ENCODE measurements at places on chromosomes 4 and X.
A peak's percentile ranks its signal among the peaks of the same experiment; 100 is the strongest.

GRCh38 chrX:131397891-131398290 lies 108.8 kb upstream of the IGSF1 start:
- no peak for DNase-seq

- DNase-seq: no peak
Measured at GRCh38 chrX:30965767-30966166, 76.7 kb upstream of the TAB3 start.

DNA sequence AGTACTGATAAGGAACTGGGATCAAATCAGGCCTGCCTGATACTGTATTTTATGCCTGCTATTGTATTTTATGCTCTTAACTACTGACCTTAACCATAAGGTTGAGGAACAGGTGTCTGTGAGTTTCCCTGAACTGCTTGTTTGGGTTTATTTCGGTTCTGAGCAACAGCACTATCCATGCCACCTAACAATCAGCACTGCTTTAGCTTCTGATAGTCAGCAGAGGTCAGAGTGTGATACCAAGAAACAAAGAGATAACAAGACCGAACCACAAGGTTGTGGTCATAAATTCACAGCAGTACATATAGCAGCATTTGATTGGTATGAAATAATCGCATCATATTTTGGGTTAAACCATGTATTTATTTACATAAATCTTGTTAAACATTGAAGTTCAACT lies 362.2 kb downstream of the FGF13 start:
- DNase-seq: no peak

DNA sequence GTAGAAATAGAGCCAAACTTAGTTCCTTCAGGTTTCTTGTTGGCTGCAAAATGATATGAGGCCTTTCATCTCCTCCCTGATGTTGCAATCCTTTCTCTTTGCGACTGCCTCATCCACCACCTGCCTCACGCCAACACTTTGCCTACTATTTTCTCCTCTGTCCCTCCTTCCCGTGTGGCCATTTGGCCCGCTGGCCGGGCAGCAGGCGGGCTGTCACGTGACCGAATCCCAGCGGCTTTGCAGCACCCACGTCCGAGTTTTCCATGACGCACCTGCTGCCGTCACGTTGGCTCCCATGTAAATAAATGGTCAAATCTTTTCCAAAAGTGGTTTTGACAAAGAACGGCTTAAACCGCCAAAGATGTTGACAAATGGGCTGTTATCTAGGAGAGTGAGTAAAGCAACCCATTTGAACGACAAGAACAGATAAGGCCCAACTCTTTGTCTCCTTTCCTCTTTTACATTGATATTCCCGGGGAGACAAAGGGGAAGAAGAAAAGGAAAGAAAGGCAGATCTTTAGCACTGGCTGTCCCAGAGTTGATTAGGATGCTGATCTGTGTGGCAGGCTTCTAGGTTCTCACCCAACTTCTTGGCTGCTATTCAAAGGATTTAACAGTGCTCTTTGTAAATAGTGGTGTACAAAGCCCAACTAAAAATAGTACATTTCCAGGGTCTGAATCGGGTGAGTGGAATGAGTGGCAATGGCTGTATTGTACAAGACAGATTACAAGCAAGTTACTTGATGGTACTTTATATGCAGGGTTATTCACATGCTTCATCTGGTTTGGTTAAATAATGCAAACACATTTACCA lies 174.2 kb upstream of the JADE1 start:
- no peak for DNase-seq

GRCh38 chrX:45191820-45192409 lies 8.8 kb downstream of the DIPK2B start:
- peak; percentile 34 for DNase-seq

DNA sequence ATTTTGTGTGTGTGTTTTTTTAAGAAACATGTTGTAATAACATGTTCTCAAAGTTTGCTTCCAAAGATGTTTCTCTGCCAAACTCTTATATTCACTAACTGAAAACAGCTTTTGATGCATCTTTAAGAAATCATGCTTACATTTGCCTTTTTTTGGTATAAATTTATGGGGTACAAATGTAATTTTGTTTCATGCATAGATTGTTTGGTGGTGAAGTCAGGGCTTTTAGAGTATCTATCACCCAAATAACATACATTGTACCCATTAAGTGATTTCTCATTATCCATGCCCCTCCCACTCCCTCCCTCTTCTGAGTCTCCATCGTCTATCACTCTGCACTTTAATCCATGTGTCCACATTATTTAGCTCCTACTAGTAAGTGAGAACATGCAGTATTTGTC lies 30.8 kb downstream of the SPINK2 start:
- no peak for DNase-seq

- no peak for DNase-seq
Measured at GRCh38 chr4:182235021-182235795, 8.0 kb upstream of the TENM3 start.

GRCh38 chr4:88106205-88106604 lies 52.2 kb downstream of the ABCG2 start:
- no peak for DNase-seq

- no peak for DNase-seq
Measured at GRCh38 chr4:176885224-176885623, 92.5 kb upstream of the VEGFC start.

GRCh38 chr4:179719766-179720450 lies 2277.7 kb upstream of the AGA start:
- no peak for DNase-seq

GRCh38 chr4:161767116-161767515 lies 396.7 kb downstream of the FSTL5 start:
- no peak for DNase-seq

- DNase-seq: no peak
Measured at GRCh38 chr4:176193938-176194337, 1.4 kb downstream of the SPATA4 start.

- DNase-seq: no peak
Measured at GRCh38 chrX:13759152-13759718, 24.7 kb downstream of the OFD1 start.

GRCh38 chrX:14676431-14676830 lies 147.1 kb downstream of the GLRA2 start:
- no peak for DNase-seq

DNA sequence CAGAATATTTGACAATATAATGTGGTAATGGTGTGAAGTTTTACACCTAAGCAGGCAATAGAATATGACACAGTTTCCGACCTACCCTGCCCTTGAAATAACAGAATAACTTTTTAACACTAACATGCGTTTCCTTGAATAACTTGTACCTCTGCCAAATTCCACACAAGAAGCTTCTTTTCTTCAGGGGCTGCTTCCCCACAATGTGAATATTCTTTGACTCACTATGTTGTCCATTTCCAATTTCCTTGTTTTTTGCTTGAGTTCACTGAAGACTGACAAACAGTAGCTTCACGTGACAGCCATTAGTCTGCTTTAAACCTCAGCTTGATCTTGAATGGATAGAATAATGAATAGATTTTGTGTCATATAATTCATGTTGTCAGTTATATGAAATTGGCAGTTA lies 14.3 kb downstream of the SHROOM3 start:
- no peak for DNase-seq

DNA sequence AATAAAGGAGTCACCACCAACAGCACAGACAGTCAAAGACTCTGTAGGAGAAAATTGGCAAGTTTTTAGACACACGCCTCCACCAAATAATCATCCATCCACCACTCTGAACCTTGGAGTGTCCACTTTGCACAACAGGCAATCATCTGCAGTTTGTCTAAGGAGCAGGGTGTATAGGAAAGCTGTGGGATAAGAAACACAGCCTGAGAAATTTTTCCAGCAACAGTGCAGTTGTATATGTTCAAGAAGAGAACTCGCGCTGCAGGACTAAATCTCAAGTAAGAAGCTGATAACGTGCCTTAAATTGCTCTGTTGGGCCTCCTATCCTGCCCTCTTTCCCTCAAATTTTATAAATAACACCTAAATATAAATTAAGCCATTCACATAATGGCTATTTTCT lies 136.7 kb upstream of the PPARGC1A start:
- no peak for DNase-seq

DNA sequence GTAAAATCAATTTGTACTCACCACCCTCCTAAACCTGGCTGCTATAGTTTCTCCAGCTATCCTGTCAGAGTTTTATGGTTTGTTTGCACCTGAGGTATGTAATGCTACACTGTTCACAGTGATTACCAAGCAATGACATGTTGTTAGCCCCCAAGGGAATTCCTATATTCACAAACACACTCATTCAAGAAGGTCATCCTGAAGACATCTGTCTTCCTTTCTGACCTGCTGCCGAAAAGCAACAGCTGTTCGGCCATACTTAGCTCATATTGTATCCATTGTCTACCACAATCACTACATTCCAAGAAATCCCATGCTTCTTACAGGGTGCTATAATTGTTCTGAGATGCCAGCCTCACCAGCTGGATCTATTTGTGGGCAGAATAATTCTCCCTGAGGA lies 160.1 kb upstream of the GYPA start:
- DNase-seq: no peak

DNA sequence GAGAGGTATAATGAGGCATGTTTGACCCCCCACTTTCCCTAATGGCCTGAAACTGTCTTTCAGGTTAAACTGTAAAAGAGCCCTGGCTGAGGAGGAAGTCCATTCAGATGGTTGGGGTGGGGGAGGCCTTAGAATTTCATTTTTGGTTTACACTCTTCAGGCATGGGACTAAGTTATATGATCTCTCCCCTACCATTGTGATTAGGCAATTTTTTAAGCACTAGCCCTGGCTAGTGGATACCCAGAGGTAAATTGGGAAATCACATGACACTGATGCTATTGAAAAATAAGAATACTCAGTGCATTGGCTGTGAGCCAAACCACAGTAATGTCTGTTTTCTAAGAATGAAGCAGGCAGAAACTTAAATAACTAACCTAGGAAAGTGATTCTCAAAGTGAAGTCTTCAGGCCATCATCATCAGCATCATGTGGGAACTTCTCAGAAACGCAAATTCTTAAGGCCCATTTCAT lies 149.7 kb downstream of the RRAGB start:
- no peak for DNase-seq

DNA sequence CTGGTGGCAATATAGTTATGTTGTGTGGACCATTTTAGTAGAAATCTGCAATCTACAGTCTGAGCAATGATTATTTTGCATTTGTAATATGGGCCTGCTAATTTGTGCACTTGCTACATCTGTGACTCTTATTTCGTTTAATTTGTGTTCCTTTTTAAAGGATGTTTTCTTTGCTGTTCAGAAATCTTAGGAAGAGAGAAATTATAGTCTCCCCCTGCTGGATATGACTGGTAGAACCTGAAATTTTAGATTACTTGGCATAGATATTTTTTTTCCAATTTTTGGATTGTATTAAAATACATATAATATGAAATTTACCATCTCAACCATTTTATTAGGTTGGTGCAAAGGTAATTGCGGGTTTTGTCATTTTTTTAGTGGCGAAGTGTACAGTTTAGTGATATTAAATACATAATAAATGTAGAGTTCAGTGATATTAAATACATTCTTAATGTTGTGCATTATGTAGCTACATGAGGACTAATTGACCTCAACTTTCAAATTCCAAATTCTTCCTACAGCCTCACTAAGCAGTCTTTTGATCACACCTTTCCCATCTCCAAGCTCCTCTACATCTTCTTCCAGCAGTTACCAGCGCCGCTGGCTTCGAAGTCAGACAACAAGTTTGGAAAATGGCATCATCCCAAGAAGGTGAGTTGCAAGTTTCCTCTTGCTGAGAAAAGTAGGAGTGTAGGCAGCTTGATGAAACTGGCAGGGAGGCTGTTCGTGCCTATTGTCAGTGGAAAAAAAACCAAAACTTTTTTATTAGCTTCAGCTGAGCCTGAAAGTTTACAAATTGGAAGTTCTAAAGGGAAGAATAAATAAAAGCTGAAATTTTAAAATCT lies 82.2 kb downstream of the FNIP2 start:
- DNase-seq: no peak

GRCh38 chr4:18444206-18444605 lies 422.7 kb upstream of the LCORL start:
- DNase-seq: no peak

GRCh38 chr4:65170768-65171514 lies 499.3 kb downstream of the EPHA5 start:
- DNase-seq: no peak

DNA sequence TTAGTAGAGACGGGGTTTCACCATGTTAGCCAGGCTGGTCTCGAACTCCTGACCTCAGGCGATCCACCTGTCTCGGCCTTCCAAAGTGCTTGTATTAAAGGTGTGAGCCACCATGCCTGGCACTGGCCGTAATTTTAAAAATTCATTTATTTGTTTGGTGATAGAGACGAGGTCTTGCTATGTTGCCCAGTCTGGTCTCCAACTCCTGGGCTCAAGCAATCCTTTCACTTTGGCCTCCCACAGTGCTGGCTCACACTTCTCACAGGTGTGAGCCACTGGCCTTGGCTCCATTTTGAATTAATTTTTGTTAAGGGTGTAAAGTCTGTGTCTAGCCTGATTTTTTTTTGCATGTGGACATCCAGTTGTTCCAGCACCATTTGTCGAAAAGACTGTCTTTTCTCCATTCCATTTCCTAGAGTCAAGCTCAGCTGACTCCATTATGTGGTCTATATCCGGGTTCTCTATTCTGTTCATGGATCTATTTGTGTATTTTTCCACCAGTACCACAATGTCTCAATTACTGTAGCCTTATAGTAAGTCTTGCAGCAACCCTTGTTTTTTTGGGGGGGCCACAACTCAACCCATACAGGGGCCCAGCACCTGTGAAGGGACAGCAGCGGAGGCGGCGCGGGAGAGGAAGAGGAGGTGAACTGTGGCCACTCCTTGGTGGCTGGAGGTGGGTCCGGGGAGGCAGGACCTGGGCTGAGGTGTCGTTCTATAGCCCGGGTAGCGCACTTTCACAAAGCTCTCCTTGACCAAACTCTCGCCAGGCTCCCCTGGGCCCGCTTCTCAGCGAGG lies 1.5 kb upstream of the NSD2 start:
- DNase-seq: no peak

GRCh38 chr4:76322236-76322635 lies 15.7 kb downstream of the STBD1 start:
- DNase-seq: no peak

GRCh38 chrX:12685541-12685940 lies 105.7 kb upstream of the PRPS2 start:
- no peak for DNase-seq

DNA sequence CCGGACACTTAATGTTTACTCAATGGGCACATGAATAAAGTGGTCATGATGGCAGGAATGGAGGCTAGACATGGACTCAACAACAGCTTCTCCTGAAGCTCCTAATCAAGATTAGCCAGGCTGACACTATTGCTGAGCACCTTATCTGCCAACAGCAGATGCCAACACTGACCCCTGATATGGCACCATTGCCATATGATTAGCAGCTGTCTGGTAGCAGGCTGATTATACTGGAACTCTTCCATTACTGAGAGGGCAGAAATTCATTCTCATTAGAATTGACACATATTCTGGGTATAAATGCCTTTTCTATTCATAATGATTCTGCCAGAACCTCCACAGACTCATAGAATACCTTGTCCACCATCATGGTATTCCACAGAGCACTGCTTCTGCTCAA lies 18.4 kb upstream of the AFF1 start:
- DNase-seq: no peak
